ENCODE measurements at places on chromosomes 6 and 20.

DNA sequence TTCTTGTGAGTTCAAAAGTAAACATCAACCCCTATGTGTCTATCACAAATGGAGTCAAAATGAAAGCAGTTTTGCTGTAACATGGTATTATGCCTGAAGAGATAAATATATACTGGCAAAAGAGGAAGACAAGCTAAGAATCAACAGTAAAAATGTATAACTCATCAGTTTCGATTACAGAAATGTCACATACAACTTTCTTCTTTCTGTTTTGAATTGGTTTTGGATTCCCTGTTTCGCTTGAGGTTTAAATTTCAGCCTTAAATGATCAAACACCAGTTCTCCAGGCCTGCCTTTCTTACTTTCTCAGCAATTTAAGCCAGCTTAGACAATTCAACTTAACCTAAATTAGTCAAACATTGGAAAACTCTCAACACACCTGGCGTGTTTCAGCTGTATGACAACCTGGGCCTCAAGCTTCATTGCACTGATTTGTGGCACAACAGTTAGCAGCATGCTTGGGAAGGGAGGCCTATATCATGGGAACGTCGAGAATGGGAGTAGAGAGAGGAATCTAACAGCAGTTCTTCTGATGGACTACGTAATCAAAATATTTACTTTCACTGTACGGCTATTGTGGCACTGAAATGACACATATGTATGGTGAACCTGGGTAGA, 51.9 kb upstream of the MARCKS start:
- no peak overlapping the region for H3K4me3 ChIP-seq
- peaks cover 9% of the 10 kb centered on the region for H3K27me3 ChIP-seq
- no peak for DNase-seq
- peaks cover 6% of the 10 kb centered on the region for H3K4me1 ChIP-seq

DNA sequence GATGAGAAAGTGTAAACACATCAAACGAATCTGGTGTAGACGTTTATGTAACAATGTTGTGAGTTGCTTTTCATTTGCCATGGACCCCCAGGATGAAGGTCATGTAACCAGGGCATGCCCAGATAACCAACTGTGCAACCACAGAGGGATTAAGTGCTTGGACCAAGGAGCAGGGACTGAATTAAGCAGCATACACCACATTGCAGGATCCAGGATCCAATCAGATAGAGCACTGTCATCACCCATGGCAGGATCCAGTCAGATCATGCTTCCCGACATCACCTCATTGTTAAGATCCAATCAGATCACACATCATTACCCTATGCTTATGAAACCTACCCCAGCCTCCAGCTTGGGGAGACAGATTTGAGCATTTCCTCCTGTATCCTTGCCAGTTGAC, 74.3 kb upstream of the RCAN2 start:
- H3K27ac ChIP-seq, result no peak overlapping the region
- H3K4me1 ChIP-seq, result no peaks in the 10 kb centered on the region
- no peaks in the 10 kb centered on the region for H3K36me3 ChIP-seq
- DNase-seq, result no peak
- peaks cover 4% of the 10 kb centered on the region for H3K27me3 ChIP-seq

GRCh38 chr20:59733351-59733750, 129.0 kb downstream of the PHACTR3 start:
- no peak overlapping the region for H3K27ac ChIP-seq
- peaks cover 4% of the 10 kb centered on the region for H3K27me3 ChIP-seq
- DNase-seq, result no peak
- H3K4me1 ChIP-seq, result no peaks in the 10 kb centered on the region
- no peaks in the 10 kb centered on the region for H3K36me3 ChIP-seq
- no peak overlapping the region for H3K4me3 ChIP-seq

- peaks cover 49% of the 10 kb centered on the region for H3K27me3 ChIP-seq
- no peaks in the 10 kb centered on the region for H3K36me3 ChIP-seq
- no peak overlapping the region for H3K27ac ChIP-seq
- peaks cover 3% of the 10 kb centered on the region for H3K4me1 ChIP-seq
- H3K4me3 ChIP-seq, result no peak overlapping the region
These were observed 5.5 kb downstream of the PPP1R3G start for GRCh38 chr6:5090603-5091002.

DNA sequence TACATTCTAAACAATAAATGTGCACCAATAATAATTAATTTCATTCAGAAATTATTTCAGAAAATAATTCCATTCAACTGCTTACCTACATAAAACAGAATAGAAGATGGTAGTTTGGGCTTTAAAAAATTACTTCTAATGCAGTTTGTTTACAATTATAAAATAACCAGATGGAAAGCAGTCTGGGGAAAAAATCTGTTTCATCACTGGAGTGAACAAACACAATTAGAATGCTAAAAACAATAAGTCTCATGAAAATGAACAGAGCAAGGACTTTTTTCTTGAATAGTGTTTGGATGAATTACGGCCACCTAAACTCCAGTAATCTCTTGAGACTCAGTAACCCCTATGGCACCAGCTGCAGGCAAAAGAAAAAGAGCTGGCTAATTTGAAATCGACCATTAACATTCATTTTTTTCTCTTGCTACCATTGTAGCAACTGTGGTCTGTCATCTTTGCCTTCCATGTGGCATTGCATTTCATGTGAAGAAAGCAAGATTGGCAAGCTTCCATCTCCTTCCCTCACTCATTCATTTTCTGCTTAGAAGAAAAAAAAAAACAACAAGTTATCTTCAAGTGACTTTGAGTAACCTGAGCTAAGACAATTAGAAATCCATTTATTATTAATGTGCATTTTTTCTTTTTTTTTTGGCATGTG, 88.4 kb upstream of the CEP85L start:
- no peak overlapping the region for H3K27ac ChIP-seq
- DNase-seq, result no peak
- no peaks in the 10 kb centered on the region for H3K36me3 ChIP-seq
- no peaks in the 10 kb centered on the region for H3K27me3 ChIP-seq
- H3K4me1 ChIP-seq, result peaks cover 17% of the 10 kb centered on the region

DNA sequence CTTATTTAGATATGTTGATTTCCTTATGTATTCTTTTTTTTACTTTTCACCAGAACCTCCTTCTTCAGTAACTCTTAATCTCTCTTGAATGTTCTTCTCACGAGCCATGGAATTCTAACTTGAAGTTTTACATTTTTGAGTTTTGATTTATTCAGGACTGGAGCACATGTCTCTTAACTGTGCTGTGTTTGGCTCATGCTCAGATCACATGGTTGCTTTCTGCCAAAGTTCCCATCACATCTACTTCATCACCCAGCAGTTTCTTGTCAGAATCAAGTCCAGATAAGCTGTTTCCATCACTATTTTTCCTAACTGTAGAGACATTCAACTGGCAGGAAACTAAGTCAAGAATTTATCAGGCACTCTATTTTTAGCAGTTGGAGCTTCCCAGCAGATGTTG, 31.7 kb downstream of the SLC35A1 start:
- no peak overlapping the region for H3K27ac ChIP-seq
- H3K4me1 ChIP-seq, result no peaks in the 10 kb centered on the region
- DNase-seq, result no peak

- H3K36me3 ChIP-seq, result peaks cover 17% of the 10 kb centered on the region
- H3K4me3 ChIP-seq, result no peak overlapping the region
- DNase-seq, result no peak
- H3K4me1 ChIP-seq, result no peaks in the 10 kb centered on the region
- H3K27ac ChIP-seq, result no peak overlapping the region
These were observed 13.7 kb downstream of the NPEPL1 start for GRCh38 chr20:58706150-58706892.

GRCh38 chr6:90319044-90319443, 22.4 kb upstream of the BACH2 start:
- peak; percentile 67 for DNase-seq
- H3K4me1 ChIP-seq, result peaks cover 15% of the 10 kb centered on the region
- H3K27me3 ChIP-seq, result peaks cover 7% of the 10 kb centered on the region
- peaks cover 1% of the 10 kb centered on the region for H3K36me3 ChIP-seq
- no peak overlapping the region for H3K4me3 ChIP-seq
- peak overlapping the region; percentile 72 for H3K27ac ChIP-seq

- DNase-seq, result peak; percentile 92
- no peaks in the 10 kb centered on the region for H3K27me3 ChIP-seq
- peaks cover 30% of the 10 kb centered on the region for H3K36me3 ChIP-seq
- H3K4me1 ChIP-seq, result peaks cover 17% of the 10 kb centered on the region
- no peak overlapping the region for H3K4me3 ChIP-seq
These were observed 14.9 kb upstream of the PPARD start for GRCh38 chr6:35327349-35328027.

DNA sequence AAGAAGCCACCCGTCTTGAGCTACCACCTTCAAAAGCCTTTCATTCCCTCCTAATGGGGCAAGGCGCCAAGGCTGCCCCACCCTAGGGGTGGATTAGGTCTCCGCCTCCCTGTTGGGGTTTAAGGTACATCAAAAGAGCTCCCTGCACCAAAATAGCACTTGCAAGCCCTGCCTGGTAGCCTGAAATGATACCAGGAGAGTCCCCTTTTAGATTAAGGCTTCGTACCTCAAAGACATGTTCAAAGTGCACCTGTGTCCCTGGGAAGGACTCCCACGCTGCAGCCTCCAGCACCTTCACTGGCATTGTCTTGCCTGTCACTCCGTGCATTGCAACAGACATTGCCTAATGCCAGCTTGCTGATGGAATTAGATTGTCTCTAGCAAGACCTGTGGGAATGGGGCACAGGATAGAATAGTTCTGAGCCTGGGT, 15.7 kb upstream of the CDKN1A start:
- H3K4me3 ChIP-seq, result no peak overlapping the region
- H3K27me3 ChIP-seq, result peaks cover 23% of the 10 kb centered on the region
- H3K36me3 ChIP-seq, result no peaks in the 10 kb centered on the region
- H3K27ac ChIP-seq, result no peak overlapping the region
- DNase-seq, result peak; percentile 64

DNA sequence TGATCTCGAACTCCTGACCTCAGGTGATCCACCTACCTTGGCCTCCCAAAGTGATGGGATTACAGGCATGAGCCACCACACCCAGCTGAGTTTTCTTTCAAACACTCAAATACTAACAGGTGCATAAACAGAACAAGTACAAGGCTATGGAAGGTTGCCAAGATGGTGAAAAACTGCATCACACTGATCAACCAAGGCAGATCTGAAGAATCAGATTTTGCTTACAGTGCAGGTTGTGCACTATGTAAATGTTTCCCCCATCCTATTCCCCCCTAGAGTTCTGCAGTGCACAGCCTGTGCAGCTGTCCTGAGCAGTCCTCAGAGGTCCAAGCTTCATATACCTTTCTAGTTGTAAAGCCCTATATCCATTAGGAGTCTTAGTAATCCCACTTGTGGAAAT, 73.0 kb downstream of the GFRA4 start:
- no peak overlapping the region for H3K4me3 ChIP-seq
- H3K4me1 ChIP-seq, result no peaks in the 10 kb centered on the region
- H3K27ac ChIP-seq, result no peak overlapping the region
- peaks cover 33% of the 10 kb centered on the region for H3K36me3 ChIP-seq
- DNase-seq, result no peak

DNA sequence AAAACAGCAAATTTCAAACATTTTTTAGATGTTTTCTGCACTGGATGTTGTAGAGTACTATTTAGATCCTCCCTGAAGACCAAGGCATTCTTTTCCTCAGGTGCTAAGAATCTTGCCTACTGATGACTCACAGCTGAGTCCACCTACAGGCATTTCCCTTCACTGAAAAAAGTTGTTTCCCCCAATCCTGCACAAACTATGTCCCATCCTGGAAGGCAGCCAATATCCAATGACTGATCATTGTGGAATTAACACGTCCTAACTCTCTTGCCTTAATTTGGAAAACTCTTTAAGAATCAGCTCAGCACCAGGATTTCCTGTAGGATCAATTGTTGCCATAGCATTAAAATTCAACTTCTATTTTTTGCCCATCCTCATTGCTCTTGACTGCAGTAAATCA, 268.4 kb upstream of the IRAK1BP1 start:
- no peak overlapping the region for H3K27ac ChIP-seq
- no peaks in the 10 kb centered on the region for H3K27me3 ChIP-seq
- DNase-seq, result no peak
- no peaks in the 10 kb centered on the region for H3K4me1 ChIP-seq

- no peaks in the 10 kb centered on the region for H3K27me3 ChIP-seq
- no peak overlapping the region for H3K4me3 ChIP-seq
- H3K27ac ChIP-seq, result no peak overlapping the region
- no peaks in the 10 kb centered on the region for H3K4me1 ChIP-seq
- H3K36me3 ChIP-seq, result no peaks in the 10 kb centered on the region
These were observed 217.0 kb downstream of the TBX18 start for GRCh38 chr6:84547341-84547801.

- no peaks in the 10 kb centered on the region for H3K36me3 ChIP-seq
- peaks cover 12% of the 10 kb centered on the region for H3K27me3 ChIP-seq
- DNase-seq, result no peak
- no peak overlapping the region for H3K4me3 ChIP-seq
These were observed 72.2 kb downstream of the UST start for GRCh38 chr6:148818939-148819575.

DNA sequence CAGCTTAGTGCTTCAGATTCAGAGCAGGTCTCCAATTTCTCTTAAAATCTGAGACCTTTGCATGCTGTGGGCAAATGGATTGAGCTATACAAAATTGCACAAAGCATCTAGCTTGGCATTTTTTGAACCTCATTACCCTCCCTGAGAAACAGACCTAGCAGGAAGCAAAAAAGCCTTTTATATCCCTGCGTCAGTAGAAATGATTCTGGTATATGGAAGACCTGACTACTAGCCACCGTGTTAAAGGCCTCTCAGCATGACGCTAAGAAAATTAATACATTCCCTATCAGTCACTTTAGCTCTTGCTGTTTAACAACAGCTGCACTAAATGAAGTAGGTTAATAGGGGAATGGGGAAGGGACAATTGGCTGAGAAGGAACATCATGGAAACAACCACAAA, 110.7 kb upstream of the SMLR1 start:
- peaks cover 23% of the 10 kb centered on the region for H3K4me1 ChIP-seq
- H3K27ac ChIP-seq, result no peak overlapping the region
- H3K27me3 ChIP-seq, result no peaks in the 10 kb centered on the region
- H3K36me3 ChIP-seq, result peaks cover 15% of the 10 kb centered on the region
- no peak for DNase-seq

GRCh38 chr6:53095716-53096115, 30.5 kb downstream of the FBXO9 start:
- peaks cover 57% of the 10 kb centered on the region for H3K36me3 ChIP-seq
- DNase-seq, result no peak
- no peaks in the 10 kb centered on the region for H3K27me3 ChIP-seq
- H3K4me1 ChIP-seq, result peaks cover 6% of the 10 kb centered on the region
- no peak overlapping the region for H3K27ac ChIP-seq

GRCh38 chr20:57698116-57698866, 11.5 kb downstream of the PMEPA1 start:
- H3K36me3 ChIP-seq, result no peaks in the 10 kb centered on the region
- DNase-seq, result peak; percentile 72
- H3K27ac ChIP-seq, result peak overlapping the region; percentile 44
- peaks cover 9% of the 10 kb centered on the region for H3K4me1 ChIP-seq
- peak overlapping the region; percentile 32 for H3K4me3 ChIP-seq

DNA sequence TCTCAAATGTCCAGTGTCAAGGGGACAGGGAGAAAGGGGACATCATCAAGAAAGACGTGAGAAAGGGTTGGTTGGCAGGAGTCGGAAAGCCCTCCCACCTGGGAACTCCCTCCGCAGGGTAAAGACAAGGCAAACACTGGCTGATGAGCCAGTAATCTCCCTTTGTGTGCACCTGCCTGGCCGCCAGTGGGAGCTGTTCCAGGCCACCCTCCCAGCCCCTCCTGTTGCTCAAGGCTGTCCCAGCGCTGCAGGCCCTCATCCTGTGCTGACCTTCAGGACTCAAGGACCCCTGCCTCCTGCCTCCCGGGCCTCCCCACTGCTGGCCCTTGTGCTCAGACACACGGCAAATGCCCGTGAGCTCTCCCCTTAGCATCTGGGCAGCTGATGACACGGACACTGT, 7.4 kb downstream of the FRMD1 start:
- no peaks in the 10 kb centered on the region for H3K4me1 ChIP-seq
- no peak overlapping the region for H3K27ac ChIP-seq
- H3K4me3 ChIP-seq, result no peak overlapping the region
- DNase-seq, result no peak
- H3K27me3 ChIP-seq, result no peaks in the 10 kb centered on the region
- H3K36me3 ChIP-seq, result no peaks in the 10 kb centered on the region
